ENCODE measurements at places on chromosomes 2 and 18.

DNA sequence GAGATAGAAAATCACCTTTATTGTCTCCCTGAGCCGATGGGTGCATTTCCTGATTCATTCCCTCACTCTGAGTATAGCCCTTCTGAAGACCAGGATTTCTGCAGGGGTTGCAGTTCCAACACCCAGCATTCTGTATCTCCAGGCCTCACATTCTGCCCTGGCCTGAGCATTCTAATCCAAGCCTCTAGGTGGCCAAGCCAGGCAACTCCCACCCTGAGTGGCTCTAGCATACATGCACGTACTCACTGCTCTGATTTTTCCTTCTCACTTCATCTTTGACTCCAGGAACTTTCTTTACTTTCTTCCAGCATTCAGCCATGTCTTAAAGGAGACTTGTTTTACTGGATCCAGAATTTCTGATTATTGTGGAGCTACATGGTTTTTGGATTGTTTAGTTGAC is 100.7 kb upstream of the STK39 start:
- no peak for DNase-seq

DNA sequence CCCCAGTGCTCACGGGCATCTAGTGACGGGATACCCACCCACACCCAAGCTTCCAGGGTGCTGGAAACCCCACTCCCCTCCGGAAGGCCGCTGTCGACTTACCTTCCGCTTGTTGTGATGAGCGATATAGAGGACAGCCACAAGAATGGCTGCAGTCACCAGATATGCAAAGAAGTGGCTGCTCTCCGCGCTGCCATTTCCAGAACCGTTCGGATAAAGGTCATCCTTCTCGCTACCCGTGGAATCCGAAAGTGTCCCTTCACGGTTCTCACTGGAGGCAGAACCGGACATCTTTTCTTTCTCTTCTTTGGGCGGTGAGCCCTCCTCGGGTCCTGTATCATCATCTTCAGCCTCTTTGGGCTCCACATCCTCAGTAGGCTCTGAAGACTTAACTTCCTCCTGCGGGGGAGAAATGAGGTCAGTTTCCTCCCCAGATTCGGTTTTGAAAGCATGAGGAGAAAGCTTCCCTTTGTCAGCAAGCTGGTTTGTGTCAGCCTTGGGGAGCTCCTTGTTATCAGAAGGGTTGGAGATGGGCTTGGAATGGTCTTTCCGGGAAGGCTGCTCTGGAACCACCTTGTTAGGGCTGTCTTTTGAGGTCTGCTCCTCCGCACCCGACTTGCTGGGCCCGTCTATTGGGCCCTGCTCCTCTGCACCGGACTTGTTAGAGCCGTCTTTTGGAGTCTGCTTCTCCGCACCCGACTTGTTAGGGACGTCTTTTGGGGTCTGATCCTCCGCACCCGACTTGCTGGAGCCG is 1.2 kb downstream of the TGOLN2 start:
- DNase-seq: no peak

DNA sequence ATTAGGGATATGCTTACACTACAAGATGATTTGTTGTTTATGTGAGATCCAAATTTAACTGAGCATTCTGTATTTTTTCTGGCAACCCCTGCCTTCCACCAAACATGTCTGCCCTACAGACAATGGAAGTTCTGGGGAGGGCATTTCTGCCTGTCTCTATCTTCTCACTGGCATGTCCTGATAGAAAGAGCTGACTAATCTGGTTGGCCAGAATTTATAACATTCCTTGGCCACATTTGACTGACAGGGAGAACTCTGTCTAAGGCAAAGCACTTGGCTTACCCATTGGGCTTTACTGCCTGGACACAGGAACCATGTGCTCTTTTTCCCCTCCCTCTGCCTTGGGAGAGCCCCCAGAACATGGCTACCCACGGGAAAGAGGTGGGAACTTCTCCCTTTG is 70.6 kb upstream of the TMEM178A start:
- DNase-seq: no peak

DNA sequence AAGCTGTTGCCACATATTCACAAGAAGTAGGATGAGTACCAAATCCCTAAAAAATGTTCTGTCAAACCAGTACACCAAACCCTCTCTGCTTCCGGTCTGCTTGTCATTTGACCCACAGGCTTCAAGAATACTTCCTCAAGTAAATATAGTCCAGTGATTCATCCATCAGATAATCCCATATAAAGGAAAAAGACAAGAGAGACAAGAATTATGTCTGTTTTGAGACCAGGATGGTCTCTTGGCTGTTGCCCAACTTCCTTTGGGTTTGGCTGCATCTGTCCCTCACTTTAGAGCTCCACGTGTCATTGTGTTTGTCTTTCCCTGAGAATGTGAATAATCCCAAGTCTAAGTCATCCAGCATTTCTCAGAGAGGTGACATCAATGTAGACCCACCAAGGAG is 91.5 kb upstream of the NRP2 start:
- DNase-seq: no peak

DNA sequence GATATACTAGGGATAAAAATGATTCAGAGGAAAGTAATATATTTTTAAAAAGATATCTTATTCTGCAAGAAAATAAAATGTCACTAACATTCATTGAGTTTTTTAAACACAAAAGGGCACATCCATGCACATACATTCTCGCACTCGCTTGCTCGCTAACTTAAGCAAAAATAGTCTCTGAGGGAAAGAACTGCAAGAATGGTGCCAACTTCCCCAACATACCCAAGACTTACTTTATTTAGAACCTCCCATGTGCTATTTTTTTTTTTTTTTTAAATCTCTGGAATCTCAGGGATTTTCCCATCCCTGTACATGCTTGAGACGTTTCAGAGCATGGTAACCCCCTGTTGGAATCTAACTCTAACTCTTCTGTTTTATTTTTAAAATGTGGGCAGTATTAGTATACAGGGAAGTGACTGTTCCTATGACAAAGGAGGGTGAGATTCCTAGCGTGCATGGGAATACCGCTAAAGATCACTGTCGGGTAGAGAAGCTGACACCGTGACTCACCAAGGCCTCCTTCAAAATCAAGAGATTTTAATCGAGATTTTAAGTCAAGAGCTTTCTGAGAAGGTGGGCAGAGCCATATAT is 187.9 kb upstream of the ZEB2 start:
- DNase-seq: no peak

GRCh38 chr2:130328710-130329109 is 14.0 kb upstream of the IMP4 start:
- DNase-seq: no peak

DNA sequence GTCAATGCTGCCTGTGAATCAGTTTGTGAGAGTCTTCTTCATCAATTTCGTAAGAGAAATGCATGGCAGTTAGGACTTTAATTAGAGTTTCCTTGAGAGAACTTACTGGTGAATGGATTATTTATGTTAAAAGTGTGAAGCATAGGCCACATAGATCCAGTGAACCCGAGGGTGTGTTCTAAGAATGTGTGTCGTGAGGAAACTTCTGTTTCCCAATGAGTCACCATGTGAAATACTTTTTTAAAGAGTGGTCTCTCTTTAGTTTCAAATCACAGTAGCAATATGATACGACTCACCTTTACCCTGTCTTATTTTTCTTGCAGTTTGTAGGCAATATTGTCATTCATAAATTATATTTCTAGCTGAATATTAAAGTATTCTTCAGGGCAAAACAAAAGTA is 18.5 kb downstream of the THSD7B start:
- DNase-seq: no peak

DNA sequence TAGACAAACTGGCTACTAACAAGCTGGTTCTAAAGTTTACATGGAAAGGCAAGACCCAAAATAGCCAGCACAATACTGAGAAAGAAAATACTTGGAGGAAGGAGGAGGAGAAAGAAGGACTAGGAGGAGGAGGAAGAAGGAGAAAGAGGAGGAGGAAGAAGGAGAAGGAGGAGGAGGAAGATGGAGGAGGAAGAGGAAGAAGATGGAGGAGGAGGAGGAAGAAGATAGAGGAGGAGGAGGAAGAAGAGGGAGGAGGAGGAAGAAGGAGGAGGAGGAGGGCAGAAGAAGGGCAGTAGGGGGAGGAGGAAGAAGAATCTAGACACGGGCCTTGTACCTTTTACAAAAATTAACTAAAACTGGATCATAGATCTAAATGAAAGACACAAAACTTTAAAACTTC is 92.6 kb downstream of the METTL4 start:
- no peak for DNase-seq

GRCh38 chr2:163801486-163801885 is 65.7 kb upstream of the FIGN start:
- no peak for DNase-seq

DNA sequence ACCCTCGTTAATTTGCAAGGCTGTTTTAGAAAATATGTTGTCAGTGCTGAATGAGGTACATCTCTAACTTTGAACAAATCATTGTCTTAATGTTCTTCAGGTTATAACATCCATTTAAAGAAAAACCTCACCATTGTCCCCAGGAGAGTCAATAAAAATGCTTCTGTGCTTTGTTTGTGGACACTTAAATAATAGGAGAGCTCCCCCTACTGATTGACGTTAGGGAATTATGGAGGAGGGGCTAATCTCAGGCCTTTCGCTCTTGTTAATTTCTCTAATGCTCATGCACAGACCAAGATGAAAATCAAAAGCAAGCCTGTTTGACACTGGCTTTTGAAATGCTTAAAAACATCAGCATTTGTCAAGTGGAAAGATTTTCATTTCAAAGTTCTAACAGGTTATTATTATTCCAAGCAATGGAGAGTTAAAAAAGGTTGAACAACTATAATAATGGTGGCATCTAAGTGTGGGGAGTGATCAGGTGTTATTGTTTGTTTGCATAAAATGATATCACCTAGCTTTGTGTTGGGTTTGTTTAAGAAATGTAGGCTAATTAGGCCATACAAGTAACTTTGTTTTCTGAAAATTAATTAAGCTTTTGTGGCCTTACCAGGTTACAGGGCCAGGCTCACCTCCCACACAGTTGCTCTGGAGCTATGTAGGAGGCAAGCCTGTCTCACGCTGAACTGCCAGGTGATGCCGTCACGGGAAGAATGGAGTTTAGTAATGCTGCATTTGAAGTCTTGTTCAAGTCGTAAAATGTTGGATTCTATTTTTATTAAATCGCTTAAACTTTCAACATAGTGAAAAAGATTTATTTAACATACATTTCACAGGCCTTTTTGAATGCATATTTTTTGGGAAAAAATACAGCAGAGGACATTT is 51.7 kb upstream of the SMIM21 start:
- no peak for DNase-seq
